SJSA1 (cell line): ENCODE measurements at places on chromosomes 7 and 10. TPM values are rescaled to one million over a fixed set of nuclear protein-coding genes. Genes with fewer than 3 reads are reported as not detected.

- DNase-seq = no peak
These were observed 42.8 kb downstream of the PITRM1 start for GRCh38 chr10:3129581-3130340.

DNA sequence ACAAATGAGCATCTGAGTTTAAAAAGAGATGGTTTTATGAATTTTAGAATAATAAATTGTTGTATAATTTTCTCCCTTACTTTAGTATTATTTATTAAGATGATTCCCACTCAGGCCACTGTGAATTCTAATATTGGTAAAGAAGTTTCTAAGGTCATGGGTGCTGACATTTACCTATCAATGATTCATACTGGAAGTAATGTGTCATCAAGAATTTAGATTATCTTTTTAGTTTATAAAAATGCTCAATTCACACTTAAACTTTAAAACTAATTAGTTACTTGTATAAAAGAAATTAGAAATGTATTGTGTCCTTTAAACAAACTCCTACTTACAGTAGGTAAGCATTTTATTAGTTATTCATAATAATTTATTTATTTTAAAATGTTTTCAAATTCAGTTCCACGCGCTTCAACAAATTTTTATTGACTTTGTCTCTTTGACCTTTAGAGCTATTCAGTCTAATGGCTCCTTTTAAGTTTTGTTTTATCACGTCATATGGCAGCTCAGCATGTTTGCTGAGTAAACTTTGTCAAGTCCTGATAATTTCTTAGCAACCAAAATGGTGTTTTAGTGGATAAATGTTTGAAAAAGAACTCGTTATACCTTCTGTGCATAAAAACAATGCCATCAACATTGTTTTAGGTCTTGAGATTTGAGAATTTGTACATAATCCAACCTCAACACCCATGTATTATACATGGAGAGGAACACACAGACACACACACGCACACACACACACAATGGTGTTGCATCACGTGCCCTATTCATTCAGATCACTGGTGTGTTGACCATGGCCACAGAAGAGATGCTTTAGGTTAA, 15.1 kb upstream of the MRC1 start:
- no peak for DNase-seq

DNA sequence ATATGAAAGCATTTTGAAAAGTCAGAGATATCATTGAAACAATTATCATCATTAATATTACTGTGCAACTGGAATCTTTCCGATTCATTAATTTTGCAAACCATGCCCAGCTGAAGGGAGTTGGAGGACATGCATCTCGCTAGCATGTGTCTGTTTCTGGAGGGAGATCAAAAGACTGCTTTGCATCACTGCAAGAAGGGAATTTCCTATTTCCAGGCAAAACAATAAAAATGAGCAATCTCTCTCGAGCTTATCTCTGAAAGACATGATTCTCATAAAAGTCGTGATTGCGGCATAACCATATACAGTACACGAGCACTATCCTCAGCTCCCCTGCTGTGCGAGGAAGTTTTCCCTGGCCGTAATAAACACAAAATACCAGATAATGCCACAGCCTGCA, 607.6 kb upstream of the DPP6 start:
- no peak for DNase-seq

- no peak for DNase-seq
These were observed 19.0 kb downstream of the DPCD start for GRCh38 chr10:101607124-101607523.

- no peak for DNase-seq
These were observed 387.8 kb downstream of the GRID1 start for GRCh38 chr10:85978566-85979358.

DNA sequence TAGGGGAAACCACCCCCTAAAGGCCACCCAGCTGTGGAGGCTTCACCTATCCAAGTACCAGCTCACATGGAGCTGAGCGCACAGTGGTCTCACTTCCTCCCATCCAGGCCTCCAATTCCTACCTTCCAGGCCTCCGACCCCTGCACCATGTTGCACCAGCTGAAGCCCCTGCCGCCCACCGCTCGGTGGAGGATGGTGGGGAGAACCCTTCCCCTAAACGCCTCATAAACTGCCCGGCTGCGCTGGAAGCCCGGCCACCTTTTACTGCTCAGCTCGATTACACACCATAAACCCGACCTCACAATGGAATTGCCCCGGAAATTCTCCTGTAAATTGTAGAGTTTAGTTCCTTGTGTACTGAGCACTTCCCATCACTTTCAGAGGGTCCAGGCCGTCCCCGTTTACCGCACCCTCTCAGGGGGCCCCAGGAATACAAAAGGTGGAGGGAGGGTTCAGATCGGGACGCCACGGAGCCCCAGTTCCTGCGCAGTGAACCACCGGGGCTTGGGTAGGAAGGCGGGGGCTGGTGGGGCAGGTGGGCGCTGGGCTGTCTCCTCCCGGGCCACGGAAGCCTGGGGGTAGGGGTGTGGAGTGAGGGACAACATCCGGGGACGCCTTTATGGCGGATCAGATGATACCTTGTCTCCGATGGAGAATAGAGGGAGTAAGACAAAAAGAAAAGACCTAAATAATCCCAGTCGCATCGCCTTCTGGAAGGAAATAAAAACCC, 1.4 kb upstream of the HOXA7 start:
- no peak for DNase-seq

- DNase-seq = no peak
These were observed 400.2 kb upstream of the NPVF start for GRCh38 chr7:25628446-25628845.

GRCh38 chr7:140390034-140390433, 8.3 kb downstream of the SLC37A3 start:
- no peak for DNase-seq

The UPK3B gene
- total RNA-seq = 0.11 TPM in 1 of 2 replicates, not detected in the other

DNA sequence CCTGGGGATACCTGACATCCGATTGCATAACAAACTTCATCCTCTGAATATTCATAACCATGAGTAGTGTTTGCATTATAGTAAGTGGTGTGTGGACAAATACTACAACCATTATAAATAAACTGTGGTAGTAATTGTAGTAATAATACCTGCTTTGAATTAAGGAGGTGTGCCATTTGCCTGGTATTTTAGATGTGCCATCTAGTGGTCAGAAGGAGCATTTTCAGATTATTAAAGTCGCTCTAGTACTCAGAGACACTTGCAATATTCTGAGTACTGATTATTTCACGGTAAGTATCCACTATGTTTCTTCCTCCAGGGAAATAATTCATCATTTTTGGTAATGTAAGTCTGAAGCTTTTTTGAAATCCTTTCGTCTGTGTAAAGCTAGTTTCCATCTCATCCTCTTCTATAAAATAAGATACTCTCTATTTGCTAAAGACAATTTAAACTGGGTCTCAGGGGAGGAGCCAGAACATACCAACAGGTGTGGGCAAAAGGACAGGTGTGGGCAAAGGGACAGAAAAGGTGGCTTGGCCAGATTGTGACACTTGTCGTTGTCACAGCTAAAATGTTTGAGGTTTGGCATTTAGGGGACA, 115.3 kb upstream of the WDR11 start:
- DNase-seq = no peak

The ZNF804B gene
- total RNA-seq = not detected in 2 replicates

The C7orf57 gene
- 0.34 and 3.8 TPM in 2 replicates for total RNA-seq

GRCh38 chr7:38700116-38700515, 68.9 kb upstream of the AMPH start:
- no peak for DNase-seq

The LRMDA gene
- total RNA-seq = not detected in 2 replicates

The RSPH10B gene
- not detected in 2 replicates for total RNA-seq

DNA sequence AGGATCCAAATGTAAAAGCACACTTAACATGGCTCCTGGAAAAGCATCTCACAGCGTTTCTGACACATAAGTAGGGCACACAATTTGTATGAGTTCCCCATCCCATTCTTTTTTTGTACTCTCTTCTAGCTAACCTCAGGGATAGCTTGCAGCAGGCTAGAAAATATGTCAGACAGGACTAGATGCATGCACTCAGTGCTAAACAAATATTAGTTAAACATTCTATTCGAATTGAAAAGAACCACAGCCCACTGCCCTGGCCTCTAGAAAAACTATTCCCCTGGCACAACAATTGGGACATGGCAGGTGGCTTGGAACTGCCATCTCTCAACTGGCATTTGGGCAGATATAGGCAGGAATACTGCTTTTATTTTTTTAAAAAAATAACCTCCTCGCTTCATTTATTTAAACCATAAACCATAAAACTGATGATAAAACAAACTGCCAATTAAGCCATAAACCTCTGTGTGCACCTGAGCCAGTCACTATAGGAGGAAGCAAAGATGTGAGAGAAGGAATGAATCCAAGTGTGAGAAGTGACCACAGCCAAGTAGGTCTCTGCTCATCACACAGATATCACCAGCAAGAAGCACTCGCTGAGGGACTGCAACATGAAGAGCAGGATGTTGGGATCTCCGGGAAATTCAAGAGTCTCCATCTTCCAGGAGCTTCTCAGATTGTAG, 394.1 kb downstream of the NEBL start:
- DNase-seq = no peak

GRCh38 chr10:98267894-98268693, at the start of gene LOXL4:
Gene LOXL4, minus strand, starts transcription at chr10:98268194. Its CDS starts 5,175 bp downstream, at chr10:98263019.
- no peak for DNase-seq

The DLX6 gene
- total RNA-seq = 1.8 and 3.3 TPM in 2 replicates

The TAF3 gene
- 4.4 and 4.6 TPM in 2 replicates for total RNA-seq

The POLR1F gene
- 42.3 and 42.8 TPM in 2 replicates for total RNA-seq
